Renal cortex interstitium (tissue), 15 donors: ENCODE measurements at places on chromosomes 5 and 9.

DNA sequence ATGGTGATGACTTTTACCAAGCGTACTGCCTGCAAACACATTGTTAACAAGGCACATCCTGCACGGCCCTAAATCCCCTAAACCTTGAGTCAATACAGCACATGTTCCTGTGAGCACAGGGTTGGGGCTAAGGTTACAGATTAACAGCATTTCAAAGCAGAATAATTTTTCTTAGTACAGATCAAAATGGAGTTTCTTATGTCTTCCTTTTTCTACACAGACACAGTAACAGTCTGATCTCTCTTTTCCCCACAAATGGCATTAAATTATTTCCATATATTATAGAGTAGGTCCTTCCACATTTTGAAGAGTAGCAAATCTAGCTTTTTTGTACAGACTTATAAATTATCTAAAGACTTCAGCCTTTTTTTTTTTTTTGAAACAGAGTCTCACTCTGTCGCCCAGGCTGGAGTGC lies 1.6 kb upstream of the TMEM141 start:
- no peak for DNase-seq

DNA sequence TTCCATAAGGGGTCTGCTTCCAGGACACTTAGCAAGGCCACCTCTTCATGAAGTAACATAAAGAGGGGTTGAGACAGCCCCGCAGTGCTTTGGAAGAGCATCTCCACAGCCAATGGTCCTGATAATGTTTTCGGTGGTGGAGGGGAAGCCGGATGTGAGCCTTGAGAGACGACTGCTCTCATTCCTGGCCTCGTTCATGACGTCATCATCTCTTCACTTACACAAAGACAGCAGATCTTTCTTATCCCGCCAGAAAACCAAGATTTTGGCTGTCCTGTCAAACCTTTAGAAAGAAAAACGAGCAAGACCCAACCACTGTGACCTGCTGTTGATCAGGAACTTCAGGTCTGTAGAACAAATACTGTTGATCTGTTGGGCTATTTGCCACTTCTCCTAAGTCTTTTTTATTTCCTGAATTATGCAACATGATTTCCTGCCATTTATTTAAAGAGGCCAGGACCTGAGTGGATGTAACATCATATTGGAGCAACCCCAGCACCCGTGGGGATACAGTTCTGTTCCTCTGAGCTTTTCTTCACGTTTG lies 89.0 kb upstream of the IRX2 start:
- no peak for DNase-seq

DNA sequence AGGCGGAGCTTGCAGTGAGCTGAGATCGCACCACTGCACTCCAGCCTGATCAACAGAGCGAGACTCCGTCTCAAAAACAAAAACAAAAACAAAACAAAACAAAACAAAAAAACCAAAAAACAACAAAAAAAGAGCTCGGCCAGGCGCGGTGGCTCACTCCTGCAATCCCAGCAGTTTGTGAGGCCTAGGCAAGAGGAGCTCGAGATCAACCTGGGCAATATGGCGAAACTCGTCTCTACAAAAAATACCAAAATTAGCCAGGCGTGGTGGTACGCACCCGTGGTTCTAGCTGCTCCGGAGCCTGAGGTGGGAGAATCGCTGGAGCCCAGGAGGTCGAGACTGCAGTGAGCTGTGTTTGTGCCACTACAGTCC lies 20.2 kb downstream of the TRIM7 start:
- no peak for DNase-seq

GRCh38 chr5:88825584-88826315 lies 57.2 kb downstream of the MEF2C start:
- DNase-seq = no peak

DNA sequence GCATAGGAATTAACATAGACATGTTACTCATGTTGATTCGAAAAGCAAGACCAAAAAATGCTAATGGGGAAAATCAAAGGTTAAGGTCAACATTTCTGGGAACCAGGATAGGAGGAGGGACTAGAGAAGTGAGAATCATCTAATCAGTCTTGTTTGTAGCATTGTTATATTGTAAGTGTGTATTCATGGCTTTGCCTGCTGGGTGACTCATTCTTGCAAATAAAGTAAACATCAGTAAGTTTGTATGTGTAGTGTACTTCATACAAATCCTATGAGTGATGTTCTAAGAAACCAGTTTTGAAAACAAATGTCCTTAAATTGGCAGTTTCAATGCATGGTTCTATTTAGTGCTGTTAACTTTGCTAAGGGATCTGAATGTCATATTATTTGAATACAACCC lies 79.0 kb upstream of the TMEM252 start:
- no peak for DNase-seq

- peak; percentile 66 for DNase-seq
These were observed 645 bp downstream of the SAP30L start for GRCh38 chr5:154446195-154447088.

DNA sequence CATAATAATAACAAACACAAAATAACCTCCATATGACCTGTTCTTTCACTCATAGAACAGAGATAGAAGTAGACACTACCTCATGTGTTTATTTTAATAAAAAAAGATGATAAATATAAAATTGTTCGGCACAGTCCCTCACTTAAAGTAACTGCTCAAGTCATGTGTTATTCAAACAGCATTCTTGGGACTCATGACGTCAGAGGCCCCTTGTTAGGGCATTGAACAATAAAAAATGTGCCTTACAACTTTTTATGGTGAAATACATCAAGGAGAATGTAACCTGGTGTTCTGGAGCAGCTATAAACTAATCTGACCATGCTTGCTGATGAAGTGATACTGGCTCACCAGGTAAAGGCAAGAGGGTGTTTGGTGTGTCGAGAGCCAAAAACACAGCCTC lies 12.2 kb upstream of the NDFIP1 start:
- no peak for DNase-seq

GRCh38 chr9:120862452-120862851 lies 14.5 kb downstream of the PHF19 start:
- no peak for DNase-seq

DNA sequence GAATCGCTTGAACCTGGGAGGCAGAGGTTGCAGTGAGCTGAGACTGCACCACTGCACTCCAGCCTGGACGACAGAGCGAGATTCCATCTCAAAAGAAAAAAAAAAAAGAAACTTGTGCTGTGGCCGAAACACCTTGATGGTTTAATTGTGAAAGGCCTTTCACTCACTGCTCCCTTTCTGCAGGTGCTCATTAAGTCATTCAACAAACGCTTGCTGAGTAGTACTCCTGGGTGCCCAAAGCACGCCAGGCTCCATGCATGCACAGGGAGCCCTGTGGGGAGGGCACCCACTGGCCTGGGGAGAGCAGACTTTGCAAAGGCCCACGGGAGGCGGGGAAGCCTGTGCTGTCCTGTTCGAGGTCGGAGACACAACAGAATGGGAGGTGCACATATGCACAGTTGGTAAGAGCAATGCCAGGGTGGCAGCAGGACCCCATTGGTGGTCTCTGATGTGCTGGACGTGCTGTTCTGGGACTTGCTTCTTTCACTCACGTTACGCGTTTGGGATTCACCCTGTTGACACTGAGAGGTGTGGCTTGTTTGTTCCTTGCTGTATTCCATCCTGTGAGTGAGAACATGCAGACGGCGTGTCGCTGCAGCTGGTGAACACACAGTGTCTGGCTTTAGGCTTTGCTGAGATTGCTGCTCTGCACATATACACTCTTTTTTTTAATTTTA lies 3.0 kb upstream of the ENTPD2 start:
- DNase-seq = no peak

DNA sequence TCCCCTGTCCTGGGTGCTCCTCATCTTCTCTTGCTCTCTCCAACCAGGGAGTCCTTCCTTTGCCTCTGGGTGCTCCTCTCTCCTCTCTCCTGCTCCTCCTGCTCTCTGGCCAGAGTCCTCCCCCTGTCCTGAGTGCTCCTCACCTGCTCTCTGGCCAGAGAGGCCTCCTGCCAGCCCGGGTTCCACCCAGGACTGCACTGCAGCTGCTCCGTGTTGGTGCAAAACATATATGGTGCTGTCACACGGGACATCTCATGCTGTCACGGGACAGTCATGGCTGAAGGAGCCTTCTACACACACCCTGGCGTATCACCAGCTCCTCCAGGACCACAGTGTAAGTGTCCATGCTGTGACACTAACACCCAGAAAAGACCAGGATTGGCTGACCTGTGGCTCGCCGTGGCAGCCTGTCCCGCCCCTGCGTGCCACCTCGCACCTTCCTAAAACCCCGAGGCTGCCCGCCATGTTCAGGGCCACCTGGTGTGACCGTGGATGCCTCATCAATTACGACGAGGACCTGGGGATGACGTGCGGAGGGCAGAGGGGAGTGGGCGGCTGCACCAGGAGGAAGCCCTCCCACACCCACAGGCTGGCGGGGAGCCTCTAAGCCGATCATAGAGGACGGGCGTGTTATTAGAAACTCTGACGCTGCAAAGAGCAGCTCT lies 27.9 kb upstream of the SLC6A3 start:
- no peak for DNase-seq

GRCh38 chr5:141681695-141682641 lies at the start of gene ARAP3:
TSS of gene ARAP3 (minus strand) at chr5:141682230. CDS start at chr5:141680486, 1,744 bp downstream.
- no peak for DNase-seq

DNA sequence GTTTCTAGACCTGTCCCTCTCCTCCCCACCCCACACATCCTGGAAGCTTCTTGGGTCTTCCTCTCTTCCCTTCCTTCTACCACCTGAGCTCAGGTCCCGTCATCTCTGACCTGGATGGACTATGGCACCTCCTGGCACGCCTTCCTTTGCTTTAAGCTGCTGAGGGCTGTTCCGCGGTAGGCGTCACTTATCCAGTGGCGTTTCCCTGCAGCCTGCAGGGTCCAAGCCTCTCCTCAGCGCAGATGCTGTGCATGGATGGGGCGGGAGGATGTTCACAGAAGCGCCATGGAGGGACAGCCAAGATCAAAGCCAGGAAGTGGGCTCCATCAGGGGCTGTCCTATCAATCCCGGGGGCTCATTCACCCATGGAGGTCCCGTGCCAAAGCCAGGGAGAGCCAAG lies 23.8 kb upstream of the CNOT6 start:
- DNase-seq = no peak
